Mucosa of descending colon (tissue), 3 donors: ENCODE measurements at places on chromosomes 13 and 19. TPM values are rescaled to one million over a fixed set of nuclear protein-coding genes. Genes with fewer than 3 reads are reported as not detected.
A peak's percentile ranks its signal among the peaks of the same experiment; 100 is the strongest.

DNA sequence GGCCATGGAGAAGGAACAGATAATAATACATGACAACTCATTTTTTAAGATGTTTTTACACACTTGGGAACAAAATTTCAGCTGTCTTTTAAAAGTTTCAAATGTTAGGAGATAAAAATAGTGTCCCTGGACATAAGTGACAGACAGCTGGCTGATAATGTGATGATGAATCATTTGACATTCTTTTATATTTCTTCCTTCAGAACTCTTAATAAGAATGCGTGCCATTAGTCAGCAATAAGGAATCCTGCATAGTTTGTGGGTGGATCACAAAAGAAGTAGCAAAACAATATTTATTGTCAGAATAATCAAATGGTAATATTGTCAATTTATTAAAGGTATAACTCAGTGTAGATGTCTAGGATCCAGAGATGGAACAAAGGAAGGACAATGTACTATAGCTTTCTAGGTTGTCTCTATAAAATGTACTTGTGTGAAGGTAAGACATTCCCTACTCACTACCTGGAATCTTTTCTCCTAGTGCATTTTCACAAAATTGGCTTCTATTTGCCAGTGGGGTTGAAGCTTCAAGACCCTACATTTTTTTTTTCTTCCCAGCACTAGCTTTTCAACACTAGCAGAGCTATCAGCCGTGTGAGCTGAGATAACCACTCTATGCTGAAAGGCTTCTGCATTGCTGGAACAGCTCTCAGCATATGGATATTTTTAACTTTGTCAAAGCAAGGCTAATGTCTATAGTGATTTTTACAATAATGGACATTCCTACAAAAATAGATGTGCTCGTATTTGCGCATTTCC lies 175.6 kb upstream of the SLITRK6 start:
- DNase-seq, result no peak

GRCh38 chr13:74003374-74003773 lies 130.8 kb downstream of the KLF12 start:
- no peak for DNase-seq

DNA sequence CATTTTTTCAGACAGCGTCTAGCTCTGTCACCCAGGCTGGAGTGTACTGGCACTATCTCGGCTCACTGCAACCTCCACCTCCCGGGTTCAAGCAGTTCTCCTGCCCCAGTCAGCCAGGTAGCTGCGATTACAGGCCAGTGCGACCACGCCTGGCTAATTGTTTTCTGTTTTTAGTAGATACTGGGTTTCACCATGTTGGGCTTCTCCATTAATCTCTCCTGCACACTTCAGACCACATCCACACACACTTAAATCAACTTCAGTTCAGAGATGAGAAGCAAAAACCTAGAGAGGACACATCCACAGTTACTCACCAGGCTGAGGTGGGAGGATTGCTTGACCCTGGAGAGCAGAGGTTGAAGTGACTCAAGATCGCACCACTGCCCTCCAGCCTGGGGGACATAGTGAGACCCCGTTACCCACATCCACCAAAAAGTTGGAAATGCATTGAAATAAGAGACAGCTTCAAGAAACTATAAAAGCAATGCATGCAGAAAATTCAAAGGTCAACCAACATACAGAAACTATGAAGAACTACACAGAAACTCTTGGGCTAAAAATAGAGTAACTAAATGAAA lies 42.3 kb downstream of the ZNF611 start:
- DNase-seq, result no peak

DNA sequence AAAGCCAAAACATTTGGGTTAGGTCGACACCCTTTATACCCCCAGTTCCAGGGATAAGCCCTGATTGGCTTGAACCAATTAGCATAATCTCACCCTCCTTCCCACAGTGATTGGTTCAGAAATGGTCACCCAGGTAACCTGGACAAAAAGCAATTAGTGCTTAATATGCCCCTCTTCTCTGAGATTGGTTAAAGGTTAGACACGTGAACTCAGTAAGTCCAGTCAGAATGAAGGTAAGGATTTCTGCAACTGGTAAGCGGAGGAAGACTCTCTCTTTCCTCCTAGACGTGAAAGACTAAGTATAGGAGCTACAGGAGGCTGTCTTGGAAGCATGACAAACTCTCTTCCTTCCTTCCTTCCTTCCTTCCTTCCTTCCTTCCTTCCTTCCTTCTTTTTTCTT lies 1.3 kb upstream of the PNMA8C start:
- no peak for DNase-seq

DNA sequence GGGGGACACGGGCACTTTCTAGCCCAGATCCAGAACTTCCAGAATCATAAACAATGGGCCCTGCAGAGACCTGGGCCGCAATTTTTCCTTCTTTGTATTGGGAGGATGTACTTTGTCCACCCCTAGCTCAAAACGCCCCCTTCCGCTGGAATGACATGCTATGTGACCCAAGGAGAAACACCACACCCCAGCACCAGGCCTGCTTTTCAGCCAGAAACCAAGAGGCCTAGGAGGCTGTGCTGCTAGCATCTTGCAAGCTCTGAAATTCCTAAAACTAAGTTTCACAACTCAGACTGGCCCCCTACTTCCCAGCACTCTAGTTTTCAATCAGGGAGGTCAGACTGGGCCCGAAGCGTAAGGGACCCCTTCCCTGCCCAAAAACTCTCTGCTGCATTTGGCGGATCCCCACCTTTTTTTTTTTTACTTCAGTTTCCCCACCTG lies 538 bp downstream of the LSM4 start:
- peak; percentile 79 for DNase-seq

DNA sequence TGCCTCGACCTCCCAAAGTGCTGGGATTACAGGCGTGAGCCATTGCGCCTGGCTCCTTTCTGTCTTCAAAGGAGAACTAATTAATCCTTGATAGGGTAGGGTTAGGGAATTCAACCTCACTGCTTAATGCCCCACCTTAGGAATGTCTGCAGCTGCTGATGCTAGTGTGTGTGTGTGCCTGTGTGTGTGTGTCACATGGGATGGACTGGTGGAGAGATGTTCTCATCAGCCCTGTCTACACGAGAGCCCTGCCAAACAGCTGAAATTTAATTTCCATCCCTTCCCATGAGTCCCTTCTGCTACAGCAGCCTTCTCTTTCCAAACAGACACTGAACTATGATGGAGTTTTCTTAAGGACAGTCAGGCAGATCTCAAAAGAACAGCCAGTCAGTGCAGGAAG lies 46.5 kb upstream of the CLDN10 start:
- DNase-seq, result no peak

DNA sequence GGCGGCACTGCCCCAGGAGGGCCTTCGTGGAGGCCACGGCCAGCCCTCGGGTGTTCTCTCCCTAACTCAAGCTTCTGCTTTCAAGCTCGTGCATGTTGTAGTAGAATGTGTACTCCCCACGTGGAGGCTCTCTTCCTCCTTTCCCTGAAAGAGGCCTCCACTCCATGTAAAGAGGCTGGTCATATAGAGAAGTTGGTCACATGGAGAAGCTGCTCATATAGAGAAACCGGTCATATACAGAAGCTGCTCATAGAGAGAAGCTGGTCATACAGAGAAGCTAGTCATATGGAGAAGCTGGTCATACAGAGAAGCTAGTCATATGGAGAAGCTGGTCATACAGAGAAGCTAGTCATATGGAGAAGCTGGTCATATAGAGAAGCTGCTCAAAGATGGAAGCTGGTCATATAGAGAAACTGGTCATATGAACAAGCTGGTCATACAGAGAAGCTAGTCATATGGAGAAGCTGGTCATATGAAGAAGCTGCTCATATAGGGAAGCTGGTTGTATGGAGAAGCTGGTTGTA lies 152.5 kb downstream of the COL4A1 start:
- no peak for DNase-seq

DNA sequence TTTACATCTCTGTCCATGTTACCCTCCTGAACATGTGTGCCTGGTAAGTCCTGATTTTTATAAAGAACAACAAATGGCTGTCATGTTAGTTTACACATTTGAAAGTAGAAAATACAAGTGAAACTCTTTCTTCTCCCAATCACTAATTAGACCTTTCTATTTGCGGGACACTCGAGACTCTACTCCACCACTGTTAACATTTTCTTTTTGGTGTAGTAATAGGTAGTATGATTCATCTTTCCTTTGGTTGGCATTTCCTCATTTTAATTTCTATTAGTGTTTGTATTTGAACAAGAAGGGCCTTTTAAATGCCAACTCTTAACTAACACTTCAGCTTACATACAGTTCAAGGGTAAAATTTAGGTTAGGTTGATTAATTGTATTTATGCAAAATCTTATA lies 371.1 kb downstream of the PCDH9 start:
- no peak for DNase-seq

- DNase-seq, result no peak
Observed at GRCh38 chr13:24261566-24261965, 47.8 kb upstream of the C1QTNF9 start.

DNA sequence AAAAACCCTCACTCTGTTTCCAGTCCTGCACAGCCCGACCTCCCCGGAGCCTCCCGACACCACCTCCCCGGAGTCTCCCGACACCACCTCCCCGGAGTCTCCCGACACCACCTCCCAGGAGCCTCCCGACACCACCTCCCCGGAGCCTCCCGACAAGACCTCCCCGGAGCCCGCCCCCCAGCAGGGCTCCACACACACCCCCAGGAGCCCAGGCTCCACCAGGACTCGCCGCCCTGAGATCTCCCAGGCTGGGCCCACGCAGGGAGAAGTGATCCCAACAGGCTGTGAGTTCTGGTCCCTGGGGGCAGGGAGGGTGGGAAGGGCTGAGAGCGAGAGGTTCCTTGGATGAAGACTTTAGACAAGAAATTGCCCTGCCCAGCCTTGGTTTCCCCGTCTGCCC lies 5.4 kb downstream of the MADCAM1 start:
- peak; percentile 43 for DNase-seq

DNA sequence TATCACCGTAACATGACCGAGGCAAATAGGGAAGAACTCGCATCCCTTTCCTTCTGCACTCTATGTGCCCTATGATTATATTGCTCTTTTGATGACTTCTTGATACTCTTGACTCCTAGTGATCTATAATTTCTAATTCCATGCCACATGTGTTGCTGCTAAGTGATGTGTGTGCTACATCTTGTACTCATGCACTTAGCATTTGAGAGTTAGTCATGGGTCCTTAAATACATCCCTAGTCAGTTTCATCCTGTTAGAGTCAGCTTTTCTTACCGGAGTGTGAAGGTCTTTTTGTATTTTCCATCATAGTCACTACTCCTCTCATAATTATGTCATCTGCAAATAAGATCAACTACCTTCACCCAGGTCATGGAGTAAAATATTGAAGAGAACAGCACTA lies 30.2 kb downstream of the RXFP2 start:
- no peak for DNase-seq

- peak; percentile 78 for DNase-seq
Observed at GRCh38 chr19:11324079-11324661, 15.3 kb downstream of the RAB3D start.

GRCh38 chr13:78601874-78602560 lies 1.3 kb downstream of the POU4F1 start:
- DNase-seq, result no peak

DNA sequence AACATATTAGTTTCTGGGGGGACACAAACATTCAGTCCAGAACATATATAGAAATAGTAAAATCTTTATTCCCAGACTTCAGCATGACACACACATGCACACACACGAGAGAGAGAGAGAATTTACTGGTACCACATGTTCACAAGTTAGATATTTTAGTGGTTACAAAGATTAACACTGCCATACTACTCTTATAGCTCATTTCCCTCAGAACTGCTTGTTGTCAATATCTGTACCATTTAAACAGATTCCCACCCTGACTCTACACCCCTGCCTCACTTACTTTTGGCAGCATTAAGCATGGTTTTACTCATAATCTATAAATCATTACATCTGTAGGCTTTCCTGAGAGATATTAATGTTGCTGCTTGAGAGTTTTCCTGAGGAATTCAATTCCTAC lies 524.7 kb upstream of the HTR2A start:
- no peak for DNase-seq

DNA sequence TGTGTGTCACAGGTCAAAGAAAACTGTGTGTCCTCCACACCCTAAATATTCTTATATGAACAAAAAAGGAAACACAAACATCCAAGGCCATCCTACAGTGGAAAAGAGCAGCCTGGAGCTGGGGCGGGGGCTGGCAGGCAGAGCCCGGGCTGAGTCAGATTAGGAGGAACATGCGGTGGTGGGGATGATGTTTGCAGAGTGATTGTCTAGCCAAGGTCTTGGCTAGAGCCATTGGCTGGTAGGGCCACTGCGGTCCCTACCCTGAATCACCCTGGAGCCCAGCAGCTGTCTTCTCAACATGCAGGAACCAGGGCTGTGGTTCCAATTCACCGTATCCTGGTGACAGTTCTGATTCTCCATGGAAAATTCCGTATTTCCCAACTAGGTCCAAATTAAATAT lies 439.5 kb downstream of the FGF9 start:
- DNase-seq, result no peak

DNA sequence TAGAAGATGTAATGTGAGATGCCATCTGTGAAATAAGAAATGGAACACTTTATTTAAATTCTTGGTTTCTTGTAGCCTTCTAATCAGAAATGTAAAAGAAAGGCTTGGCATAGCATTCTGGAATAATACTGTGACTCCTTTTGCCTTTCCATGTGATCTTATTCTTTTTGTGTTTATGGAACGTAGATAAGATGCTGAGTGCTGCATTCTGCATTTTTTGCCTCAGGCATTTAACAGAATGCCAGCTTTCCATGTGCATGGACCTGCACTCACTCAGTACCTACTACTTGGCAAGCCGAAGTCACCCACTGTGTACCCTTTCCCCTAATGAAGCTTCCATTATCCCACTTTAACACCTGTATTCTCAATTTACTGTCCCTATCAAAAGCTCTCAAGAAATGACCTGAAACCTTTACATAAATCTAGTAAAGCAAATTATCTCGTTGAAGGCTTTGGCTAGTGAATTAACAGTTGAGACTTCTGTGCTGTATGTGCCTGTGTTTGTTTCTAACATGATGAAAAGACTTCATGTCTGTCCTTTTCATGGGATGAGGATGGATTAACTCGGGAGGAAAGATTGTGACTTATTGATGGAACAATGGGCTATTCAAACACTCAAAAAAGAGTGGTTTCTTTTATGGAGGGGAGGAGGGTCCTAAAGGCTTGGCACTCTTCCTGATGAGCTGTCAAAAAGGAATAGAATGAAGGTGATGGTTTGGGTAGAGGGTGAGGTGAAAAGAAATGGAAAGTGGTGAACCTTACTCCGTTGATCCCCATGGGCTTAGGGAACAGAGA lies 44.7 kb upstream of the FRY start:
- DNase-seq, result no peak

DNA sequence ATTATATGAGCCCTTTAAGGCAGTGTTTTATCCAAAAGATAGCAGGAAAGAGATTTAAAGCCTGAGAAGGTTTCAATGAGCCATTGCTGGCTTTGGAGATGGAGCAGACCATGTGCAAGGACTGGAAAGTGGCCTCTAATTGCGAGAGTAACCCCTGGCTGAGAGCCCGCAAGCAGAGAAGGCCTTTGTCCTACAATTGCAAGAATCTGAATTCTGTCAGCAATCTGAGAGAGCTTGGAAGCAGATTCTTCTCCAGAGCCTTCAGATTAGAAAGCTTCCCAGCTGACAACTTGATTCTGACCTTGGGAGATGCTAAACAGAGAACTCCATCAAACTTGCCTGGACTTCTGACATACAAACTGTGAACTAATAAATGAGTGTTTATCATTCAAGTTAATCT lies 528.7 kb upstream of the KLF12 start:
- DNase-seq, result no peak

GRCh38 chr13:23074075-23074828 lies 106.5 kb upstream of the SGCG start:
- DNase-seq, result peak; percentile 3

The BRME1 gene
- total RNA-seq, result 5.5 TPM

The KRTDAP gene
- total RNA-seq, result not detected

The DCT gene
- not detected for total RNA-seq

The ZNF433 gene
- total RNA-seq, result 4.7 TPM

The TRAPPC6A gene
- 29.0 TPM for total RNA-seq

The NOTCH3 gene
- 13.0 TPM for total RNA-seq

The OR7A5 gene
- total RNA-seq, result not detected
